ENCODE measurements at places on chromosomes 1 and 21.
A peak's percentile ranks its signal among the peaks of the same experiment; 100 is the strongest.

GRCh38 chr1:19354531-19354981 is 42.4 kb downstream of the SLC66A1 start:
- no peak for DNase-seq

DNA sequence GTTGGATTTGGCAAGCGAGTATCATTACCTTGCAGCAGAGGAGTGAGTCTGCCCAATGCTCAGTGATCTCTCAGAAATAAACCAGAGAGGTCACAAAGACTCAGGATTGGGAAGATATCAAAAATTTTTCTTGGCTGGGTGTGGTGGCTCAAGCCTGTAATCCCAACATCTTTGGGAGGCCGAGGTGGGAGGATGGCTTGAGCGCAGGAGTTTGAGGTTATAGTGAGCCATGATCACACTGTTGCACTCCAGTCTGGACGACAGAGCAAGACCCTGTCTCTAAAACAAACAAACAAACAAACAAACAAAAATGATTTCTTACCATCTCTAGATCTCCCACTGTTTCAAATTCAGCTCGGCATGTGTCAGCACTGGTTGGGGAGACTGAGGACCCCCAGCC is 13.3 kb upstream of the BECN2 start:
- no peak for DNase-seq

DNA sequence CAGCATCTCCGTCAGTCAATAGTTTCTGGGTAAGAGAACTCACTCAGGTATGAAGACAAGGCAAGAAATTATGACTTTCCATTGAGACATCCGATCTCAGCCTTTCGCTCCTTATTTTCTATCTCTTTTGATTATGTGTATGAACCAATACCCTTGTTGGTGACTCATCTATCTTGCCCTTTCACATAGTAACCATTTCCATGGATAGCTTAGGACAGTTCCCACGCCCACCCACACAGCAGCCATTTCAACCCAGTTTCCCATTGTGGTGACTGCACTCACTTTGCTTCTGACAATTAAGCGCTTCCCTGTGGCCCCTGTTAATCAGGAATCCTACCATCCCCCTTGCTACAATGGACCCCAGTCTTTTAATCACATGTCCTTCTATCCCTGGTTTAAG is 210.6 kb upstream of the ADGRL2 start:
- DNase-seq = no peak

- DNase-seq = no peak
Observed at GRCh38 chr1:2418791-2419320, 6.5 kb upstream of the PEX10 start.

DNA sequence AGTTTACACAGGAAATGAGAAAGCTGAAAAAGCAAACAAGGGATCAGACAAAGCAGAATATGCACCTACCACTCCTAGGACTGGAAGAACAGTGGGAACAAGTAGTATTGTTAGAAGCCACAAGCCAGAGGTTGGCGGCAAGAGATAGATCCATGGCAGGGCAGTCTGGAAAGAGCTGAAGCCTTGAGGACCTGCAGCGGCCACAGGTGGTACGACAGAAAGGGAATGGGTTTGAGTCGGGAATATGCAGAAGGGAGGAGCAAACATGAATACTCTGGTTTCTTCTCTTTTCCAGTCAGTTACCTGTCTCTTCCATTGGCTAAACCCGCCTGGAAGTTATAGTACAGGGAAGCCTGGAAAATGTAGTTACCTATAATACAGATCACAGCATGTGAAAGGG is 3.9 kb upstream of the PCNX2 start:
- DNase-seq = no peak

DNA sequence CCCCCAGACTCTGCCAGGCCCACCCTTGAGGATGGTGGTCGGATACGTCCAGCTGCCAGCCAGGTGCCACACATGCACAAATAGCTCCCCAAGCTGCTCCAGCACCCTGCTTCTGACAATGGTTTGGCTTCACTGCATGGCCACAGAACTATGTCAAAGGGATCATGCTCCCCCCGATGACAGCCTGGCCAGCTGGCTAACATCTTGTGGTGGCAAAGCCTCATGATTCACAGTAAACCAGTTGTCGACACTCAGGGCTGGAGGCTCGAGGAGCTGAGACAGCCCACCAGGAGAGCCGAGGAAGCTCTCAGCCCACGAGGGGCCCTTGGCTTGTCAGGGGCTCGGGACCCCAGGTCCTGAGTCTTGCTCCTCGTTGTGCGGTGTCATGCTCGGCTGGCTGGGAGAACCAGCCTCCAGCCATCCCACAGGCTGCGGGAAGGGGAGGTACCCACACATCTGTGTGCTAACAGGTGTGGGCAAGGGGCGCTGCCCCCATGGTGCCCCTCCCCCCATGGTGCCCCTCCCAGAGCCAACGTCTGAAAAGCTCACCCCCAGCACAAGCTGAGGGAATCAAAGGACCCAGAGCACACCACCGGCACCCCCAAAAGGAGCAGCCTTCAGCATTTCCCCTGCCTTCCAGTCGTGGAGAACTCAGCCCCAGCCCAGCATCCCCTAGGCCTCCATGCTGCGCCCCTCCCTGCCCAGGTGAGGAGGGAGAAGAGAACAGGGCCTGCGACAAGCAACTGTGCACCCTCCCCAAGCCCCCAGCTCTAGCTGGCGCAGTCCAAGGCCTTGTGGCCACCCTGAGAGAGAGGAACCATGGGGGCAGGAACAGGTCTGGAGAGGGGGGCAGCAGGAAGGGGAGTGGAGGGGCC is 41.2 kb downstream of the KIF21B start:
- no peak for DNase-seq

DNA sequence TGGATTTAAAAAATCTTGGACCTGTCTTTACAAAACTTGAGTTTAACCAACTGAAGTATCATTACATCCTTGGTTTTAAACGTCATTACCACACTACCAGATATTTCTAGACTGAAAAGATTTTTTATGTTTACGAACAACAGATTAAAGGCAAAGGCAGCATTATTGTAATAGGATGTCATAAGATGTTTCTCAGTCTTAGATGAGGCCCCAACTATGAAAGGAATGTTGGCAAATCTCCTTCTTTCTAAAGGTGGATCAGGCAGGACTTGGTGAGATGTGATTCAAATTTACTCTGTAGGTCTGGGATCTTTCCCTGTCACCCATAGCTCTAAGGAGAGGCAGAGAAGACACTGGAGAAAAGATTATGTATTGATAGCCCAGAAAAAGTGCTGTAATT is 417.9 kb downstream of the PTBP2 start:
- peak; percentile 71 for DNase-seq

- no peak for DNase-seq
Observed at GRCh38 chr1:161307892-161308638, 1.7 kb downstream of the MPZ start.

GRCh38 chr21:35016071-35016470 is 33.0 kb downstream of the RUNX1 start:
- DNase-seq = no peak

GRCh38 chr1:58748666-58749065 is 35.2 kb downstream of the JUN start:
- no peak for DNase-seq

- no peak for DNase-seq
Observed at GRCh38 chr1:38210021-38210894, 163.7 kb upstream of the POU3F1 start.

DNA sequence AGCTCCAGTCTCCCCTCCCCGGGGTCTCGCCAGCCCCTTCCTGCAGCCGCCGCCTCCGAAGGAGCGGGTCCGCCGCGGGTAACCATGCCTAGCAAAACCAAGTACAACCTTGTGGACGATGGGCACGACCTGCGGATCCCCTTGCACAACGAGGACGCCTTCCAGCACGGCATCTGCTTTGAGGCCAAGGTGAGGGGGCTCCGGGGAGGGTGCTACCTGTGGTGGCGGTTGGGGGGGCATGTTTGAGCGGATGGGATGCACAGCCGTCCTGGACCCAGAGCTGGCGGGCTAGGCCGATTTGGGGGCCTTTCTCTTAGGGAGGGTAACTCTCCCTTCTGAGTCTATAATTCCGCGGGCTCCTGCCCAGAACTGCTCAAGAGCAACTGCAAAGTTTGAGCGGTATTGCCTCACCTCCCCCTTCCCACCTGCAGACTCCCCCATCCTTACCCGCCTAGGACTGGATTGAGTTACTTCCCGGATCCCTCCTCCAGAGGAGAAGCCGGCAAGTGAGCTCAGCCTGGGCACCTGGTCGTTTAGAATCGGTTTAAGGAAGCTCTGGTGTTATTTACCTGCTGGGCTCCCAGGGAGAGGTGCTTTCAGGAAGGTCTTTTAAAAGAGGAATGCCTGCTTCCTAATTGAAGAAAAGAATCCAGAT is 730 bp downstream of the NOS1AP start:
- no peak for DNase-seq

- no peak for DNase-seq
Observed at GRCh38 chr1:37169241-37169640, 134.9 kb upstream of the GRIK3 start.

DNA sequence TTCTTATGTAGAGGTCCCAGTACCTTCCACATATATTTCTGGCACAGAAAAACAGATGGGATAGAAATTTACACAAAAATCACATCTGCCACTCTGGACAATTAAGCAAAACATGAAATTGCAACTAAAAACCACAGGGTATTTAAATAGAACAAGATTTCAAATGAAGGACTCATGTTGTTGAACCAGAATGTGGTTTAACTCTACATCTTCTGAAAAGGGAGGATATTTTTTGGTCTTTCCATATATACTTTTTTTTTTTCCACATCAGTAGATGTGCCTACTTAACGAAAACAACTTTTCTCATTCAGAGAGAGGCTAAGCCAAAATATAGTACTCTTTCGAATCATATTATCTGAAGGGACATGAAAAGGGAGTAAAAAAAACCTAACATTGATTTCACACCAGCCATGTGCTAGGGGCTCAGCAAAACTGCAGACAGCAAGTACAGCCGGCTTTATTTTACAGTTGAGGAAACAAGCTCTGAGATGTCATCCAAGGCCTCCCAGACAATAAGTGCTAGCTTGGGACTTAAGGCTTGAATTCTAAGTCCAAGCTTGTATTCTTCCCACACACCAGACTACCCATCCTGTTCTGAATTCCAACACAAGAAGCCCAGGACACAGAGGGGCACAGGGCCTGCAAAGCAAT is 208.9 kb downstream of the PBX1 start:
- no peak for DNase-seq

GRCh38 chr1:41454406-41454805 is 30.1 kb downstream of the EDN2 start:
- no peak for DNase-seq

DNA sequence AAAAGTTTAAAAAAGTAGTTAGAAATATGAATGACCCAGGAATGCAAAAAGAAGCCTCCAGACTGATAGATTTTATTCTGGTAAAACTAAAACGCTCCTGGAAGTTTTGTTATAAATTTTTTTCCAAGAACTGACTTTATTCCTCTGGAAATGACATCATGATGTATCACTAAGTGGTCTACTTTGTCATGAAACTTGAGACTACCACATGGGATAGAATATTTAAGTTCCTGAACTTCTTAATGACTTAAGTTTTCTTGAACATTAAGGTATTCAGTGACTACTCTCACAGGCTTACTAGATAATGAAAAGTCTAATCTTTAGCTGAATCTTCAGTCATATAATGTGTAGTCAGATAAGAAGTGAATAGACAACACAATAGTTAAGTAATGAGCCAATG is 842.2 kb downstream of the USP25 start:
- DNase-seq = no peak

DNA sequence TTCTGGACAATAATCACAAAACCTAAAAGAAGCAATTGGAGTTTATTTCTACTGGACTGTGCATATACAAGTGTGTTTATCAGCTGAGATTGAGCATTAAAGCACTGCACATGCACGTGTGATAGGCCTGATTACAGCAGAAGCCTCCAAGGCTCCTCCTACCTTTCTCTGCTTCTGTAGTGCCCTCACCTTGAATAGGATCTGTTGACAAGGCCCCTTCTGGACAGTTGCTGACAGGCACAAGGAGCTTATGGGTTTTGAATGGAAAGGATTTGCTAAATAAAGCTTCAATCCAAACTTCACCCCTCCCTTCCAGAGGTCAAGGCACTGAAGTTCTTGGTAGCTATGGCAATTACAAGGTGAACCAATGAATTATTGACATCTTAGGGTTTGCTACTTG is 7.9 kb upstream of the SGIP1 start:
- no peak for DNase-seq

Measured in NCI-H226 (cell line).